ENCODE measurements at places on chromosomes 16 and 17.

DNA sequence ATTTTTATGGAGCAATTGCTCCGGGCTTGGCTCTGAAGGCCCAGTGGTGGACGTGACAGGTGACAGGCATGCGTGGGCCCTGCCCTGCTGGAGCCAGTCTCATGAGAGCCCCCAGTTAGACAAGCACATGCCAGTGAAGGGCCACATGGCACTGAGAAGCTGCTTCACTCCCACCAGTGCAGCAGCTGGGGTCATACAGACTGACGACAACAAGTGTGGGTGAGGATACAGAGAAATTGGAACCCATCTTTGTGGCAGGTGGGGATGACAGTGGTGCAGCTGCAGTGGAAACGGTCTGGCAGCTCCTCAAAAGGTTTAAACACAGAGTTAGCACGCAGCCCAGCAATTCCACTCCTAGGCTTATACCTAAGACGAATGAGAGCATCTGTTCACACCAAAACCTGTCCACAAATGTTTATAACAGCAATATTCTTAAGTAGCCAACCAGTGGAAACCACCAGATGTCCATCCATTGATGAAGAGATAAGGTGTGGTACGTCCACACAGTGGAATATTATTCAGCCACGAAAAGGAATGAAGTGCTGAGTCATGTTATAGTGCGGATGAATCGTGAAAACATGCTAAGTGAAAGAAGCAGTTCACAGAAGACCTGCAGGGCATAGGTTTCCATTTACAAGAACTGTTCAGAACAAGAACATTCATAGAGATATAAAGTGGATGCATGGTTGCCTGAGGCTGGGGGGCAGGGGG lies 12.5 kb upstream of the CIBAR2 start:
- H3K36me3 ChIP-seq, result no peaks in the 10 kb centered on the region
- H3K27me3 ChIP-seq, result no peaks in the 10 kb centered on the region
- peaks cover 9% of the 10 kb centered on the region for H3K4me1 ChIP-seq
- no peak for DNase-seq
- H3K27ac ChIP-seq, result peak overlapping the region; percentile 15
- H3K4me3 ChIP-seq, result no peak overlapping the region

GRCh38 chr16:84467256-84467655 lies 37.2 kb downstream of the MEAK7 start:
- H3K4me1 ChIP-seq, result no peaks in the 10 kb centered on the region
- no peak overlapping the region for H3K4me3 ChIP-seq
- peaks cover 63% of the 10 kb centered on the region for H3K36me3 ChIP-seq
- H3K27ac ChIP-seq, result no peak overlapping the region
- DNase-seq, result no peak
- H3K27me3 ChIP-seq, result no peaks in the 10 kb centered on the region

DNA sequence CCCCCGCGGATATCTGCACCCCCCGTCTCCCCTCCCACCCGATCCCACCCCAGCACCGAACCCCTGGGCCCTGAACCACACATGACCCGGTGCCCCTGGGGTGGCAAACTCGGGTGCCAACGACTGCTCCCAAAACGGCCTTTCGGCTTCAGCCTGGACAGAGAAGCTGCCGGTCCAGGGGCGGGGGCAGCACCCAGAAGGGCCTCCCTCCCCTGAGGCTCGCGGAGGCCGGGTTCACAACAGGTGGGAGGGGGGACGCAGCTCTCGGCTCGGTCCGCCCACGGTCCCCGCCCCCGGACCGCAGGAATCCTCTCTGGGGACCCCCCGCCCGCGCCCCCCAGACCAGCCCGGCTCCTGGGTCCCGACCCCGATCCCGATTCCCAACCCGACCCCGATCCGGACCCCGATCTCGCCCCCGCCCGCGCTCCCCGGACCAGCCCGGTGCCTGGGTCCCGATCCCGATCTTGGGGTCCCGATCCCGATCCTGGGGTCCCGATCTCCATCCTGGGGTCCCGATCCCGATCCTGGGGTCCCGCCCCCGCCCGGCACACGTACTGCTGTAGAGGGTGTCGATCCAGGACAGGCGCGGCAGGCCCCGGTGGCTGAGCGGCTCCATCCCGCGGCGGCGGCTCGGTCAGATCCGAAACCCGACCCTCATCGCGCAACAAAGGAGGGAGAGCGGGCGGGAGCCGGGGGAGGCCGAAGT lies 516 bp downstream of the ABR start:
- no peaks in the 10 kb centered on the region for H3K36me3 ChIP-seq
- no peak overlapping the region for H3K27ac ChIP-seq
- peak; percentile 70 for DNase-seq
- H3K4me1 ChIP-seq, result peaks cover 5% of the 10 kb centered on the region
- peak overlapping the region; percentile 72 for H3K4me3 ChIP-seq

GRCh38 chr17:44081681-44082080 lies 11.1 kb downstream of the G6PC3 start:
- H3K4me1 ChIP-seq, result peaks cover 4% of the 10 kb centered on the region
- H3K27ac ChIP-seq, result no peak overlapping the region
- H3K4me3 ChIP-seq, result no peak overlapping the region
- H3K27me3 ChIP-seq, result no peaks in the 10 kb centered on the region
- H3K36me3 ChIP-seq, result peaks cover 20% of the 10 kb centered on the region
- DNase-seq, result no peak

Measured in activated CD4-positive, alpha-beta T cell treated with anti-CD3 and anti-CD28 coated beads, Interleukin-2, amount 10 ng/mL, durations not matched to agents 24 days and 14 days (primary cell).